ENCODE measurements at places on chromosomes 13 and 19. TPM values are rescaled to one million over a fixed set of nuclear protein-coding genes. Genes with fewer than 3 reads are reported as not detected.

Gene MTUS2
- polyA plus RNA-seq, result 0.02 TPM

Gene NDFIP2
- 33.0 TPM for polyA plus RNA-seq

Gene HS6ST3
- polyA plus RNA-seq, result not detected

Gene USF2
- polyA plus RNA-seq, result 55.6 TPM

Gene LONP1
- polyA plus RNA-seq, result 37.8 TPM

Gene SIGLEC5
- polyA plus RNA-seq, result not detected

Gene DNAAF3
- 0.21 TPM for polyA plus RNA-seq

Gene TIMM44
- 42.0 TPM for polyA plus RNA-seq

Gene STOML3
- not detected for polyA plus RNA-seq

Gene FCGBP
- 0.04 TPM for polyA plus RNA-seq

Gene GADD45B
- 24.8 TPM for polyA plus RNA-seq

Gene SLC10A2
- not detected for polyA plus RNA-seq

Gene TPP2
- 40.9 TPM for polyA plus RNA-seq

Gene CGB8
- polyA plus RNA-seq, result not detected

GRCh38 chr19:3359015-3359918, 7.1 kb upstream of the NFIC start:
- DNase-seq, result no peak

- peak; percentile 45 for DNase-seq
Observed at GRCh38 chr13:24271601-24272451, 37.6 kb upstream of the C1QTNF9 start.

GRCh38 chr13:31540281-31540680, 199.0 kb upstream of the RXFP2 start:
- no peak for DNase-seq

DNA sequence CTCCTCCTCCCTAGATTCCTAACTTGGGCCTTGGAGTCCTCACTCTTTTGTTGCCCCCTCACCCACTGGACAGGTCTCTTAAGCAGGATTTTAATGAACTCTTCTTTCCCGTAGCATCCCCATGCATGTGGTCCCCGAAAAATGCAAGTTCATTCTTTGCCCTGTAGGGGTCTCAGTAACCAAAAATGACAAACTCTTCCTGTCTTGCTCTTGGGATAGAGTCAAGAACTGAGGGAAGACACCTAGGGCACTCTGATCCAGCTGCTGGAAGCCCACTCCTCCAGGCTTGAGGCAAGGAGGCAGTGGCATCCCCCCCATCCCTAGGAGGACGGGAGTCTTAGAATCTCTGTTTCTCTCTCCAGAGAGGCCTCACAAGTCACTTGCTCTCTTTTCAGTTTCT, 987.0 kb downstream of the DIAPH3 start:
- DNase-seq, result no peak

DNA sequence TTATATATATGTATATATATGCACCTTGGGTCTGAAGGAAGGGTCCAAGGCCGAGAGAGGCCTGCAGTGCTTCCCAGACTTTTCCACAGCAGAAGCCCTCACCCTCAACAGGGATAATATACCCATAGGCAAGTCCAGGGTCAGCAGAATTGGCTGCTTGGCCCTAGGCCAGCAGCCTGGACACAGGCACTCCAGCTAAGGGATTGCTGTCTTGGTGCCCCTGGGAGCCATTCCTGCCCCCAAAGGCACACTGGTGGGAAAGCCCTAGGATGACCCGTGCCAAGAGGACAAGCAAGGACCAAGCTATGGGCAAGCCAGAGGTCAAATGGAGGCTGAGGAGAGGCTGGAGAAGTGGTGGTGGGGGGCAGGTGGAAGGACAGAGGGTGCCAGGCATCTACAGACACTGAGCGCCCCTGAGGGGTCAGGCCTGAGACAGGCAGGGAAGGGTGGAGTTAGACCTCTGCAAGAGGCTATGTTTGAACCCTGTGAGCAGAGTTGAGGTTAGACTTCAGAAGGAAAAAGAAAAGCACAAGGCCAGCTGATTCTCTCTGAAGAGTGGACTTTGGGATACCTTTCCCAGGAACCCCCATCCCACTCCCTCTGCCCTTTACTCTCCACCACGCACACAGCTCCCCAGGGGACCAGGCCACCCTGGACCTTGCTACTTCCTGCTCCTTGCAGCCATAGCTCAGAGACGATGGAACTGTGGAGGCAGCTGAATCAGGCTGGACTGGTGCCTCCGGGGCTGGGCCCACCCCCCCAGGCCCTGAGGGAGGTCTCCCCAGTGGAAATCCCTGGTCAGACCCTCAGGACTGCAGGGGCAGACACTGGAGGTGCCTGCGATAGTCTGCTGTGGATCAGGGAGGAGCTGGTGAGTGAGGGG, at the start of gene ERICH4:
ERICH4 (plus strand) TSS at position 684 of the 883 bp plus-strand sequence; CDS start at position 698, 14 bp downstream.
- DNase-seq, result no peak

DNA sequence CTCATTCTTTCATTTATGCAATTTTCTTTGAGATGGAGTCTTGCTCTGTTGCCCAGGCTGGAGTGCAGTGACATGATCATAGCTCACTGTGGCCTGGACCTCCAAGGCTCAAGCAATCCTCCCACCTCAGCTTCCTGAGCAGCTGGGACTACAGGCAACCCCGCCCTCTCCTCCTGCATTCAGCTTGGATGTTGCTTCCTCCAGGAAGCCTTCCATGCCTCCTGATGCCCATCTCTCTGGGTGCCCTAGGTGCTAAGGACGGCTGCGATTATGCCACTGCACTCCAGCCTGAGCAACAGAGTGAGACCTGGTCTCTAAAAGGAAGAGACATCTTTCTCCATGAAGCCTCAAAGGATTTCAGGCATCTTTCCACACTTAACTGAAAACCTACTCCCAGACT, 161.8 kb downstream of the PTPRS start:
- DNase-seq, result no peak

GRCh38 chr19:5358173-5358800, 17.7 kb upstream of the PTPRS start:
- DNase-seq, result no peak

GRCh38 chr13:20728579-20729311, 25.2 kb downstream of the IL17D start:
- DNase-seq, result no peak

- no peak for DNase-seq
Observed at GRCh38 chr13:74629985-74630384, 495.8 kb upstream of the KLF12 start.

GRCh38 chr13:20610006-20610405, 43.0 kb downstream of the IFT88 start:
- DNase-seq, result no peak

GRCh38 chr13:74434782-74435181, 300.6 kb upstream of the KLF12 start:
- DNase-seq, result no peak

GRCh38 chr19:23778566-23778965, 19.9 kb upstream of the ZNF681 start:
- no peak for DNase-seq

GRCh38 chr13:63690672-63691071, 2275.0 kb upstream of the PCDH20 start:
- no peak for DNase-seq

GRCh38 chr13:100789968-100790367, 115.4 kb upstream of the TMTC4 start:
- DNase-seq, result no peak

DNA sequence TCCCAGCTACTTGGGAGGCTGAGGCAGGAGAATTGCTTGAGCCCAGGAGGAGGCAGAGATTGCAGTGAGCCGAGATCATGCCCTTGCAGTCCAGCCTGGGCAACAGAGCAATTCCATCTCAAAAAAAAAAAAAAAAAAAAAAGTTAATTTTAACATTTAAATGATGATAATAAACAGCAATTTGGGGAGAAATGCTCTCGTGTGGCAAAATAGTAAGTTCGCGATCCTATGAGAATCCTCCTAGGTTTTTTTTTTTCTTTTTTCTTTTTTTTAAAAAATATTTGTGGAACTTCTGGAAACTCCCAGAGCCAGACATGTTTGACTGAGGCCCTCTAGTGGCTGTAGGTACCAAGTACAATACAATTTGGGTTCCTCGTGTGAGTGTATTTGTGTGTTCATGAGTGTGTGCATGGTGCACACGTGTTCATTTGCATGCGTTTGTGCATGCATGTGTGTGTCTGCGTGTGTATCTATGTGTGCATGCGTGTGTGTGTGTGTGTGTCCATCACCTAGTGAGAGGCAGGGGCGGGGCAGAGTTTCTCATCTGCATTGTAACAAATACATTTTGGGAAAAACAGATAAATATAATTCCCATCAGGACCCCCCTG, 31.2 kb downstream of the TMPRSS9 start:
- peak; percentile 33 for DNase-seq

DNA sequence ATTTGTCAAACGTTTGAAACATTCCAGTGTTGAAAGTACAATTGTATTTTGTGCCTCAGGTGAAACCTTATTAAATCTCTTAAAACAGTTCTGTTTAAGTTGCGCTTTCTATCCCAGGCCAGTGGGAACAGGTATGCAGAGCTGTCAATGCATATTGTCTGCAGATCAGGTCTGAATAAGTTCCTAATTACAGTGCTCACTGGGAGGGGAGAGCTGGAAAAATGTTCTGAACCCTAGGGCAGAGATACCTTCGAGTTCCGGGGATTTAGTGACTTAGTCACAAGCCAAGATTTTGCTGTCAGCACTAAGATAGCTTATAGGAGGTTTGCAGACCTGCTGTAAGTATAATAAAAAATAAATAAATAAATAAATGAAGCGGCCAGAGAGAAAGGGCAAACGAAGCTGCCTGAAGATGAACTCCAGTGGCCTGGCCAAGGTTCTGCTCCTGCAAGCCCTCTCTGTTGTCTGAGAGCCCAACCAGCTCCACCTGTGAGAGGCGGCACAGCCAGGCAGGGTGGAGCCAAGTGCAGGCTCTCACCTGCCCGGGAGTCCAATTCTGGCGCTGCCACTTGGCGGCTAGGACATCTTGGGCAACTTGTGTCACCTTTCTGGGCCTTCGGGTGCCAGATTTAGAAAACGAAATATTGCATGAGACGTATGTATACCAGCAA, 97.9 kb upstream of the SLC7A1 start:
- no peak for DNase-seq

DNA sequence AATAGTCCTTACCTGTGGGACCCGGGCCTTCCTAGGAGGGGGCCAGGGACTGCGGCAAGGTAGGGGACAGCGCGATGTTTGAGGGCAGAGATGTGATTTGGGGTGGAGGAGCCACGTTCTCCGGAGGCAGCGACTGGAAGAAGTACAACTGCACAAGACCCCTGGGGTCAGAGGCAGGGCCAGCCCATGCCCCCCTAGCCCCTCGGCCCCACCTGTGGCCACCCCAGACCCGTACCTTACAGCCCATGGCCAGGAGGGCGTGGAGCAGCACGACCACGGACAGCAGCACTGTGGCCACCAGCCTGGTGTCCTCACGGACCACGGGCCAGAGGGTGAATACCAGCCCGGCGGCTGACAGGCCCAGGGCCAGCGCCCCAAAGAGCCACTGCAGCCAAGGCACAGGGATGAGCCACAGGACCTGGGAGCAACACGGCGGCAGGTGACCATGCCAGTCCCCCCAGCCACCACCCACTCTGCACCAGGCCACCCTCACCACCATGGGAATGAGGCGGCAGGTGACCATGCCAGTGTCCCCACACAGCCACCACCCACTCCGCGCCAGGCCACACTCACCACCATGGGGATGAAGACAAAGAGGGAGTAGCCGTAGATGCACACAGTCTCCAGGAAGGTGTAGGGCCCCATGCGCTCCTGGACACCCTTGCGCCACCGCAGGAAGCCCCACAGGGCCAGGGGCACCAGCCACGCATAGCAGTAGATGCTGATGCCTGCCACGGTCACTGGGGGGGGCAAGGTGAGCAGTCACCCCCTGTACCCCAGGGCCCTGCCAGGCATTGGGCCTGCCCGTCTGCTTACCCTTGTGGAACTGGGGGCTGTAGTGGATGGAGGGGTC, 5.0 kb downstream of the YIPF2 start:
- DNase-seq, result no peak

- DNase-seq, result no peak
Observed at GRCh38 chr19:23055501-23055900, 52.5 kb upstream of the ZNF728 start.

DNA sequence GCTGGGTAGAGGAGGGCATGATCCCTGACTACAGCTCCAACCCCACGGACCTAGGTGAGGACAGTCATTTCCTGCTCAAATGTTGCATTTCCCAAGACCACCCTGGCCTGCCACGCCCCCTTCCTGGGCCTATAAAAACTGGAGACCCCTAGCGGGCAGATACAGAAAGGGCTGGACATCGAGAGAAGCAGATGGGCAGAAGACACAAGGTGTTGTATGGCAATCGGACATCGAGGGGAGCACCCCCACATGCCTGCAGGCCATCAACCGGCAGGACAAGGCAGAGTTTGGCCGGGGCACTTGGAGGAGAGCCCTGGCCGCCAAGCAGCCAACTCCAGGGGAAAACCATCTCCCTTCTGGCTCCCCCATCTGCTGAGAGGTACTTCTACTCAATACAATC, 746.4 kb downstream of the PCDH9 start:
- no peak for DNase-seq

- no peak for DNase-seq
Observed at GRCh38 chr19:8397271-8397670, 7.1 kb downstream of the RAB11B start.

DNA sequence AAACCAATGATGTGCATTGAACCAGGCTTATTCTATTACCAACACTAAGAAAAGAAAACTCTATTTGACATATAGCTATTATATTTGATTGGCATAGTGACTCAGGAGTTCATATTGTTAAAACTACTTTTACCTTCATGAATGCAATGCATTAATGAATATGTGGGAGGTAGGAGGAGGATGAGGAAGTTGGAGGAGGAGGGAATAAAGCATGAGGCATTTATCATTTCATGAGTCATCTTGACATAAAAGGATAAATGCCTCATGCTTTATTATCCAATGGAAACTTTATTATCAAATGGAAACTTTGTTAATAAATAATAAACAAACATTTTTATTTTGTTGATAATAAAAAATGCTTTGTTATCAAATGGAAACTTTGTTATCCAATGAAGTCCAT, 116.5 kb downstream of the SPRY2 start:
- DNase-seq, result no peak

- DNase-seq, result no peak
Observed at GRCh38 chr13:99087954-99088491, 110.2 kb upstream of the DOCK9 start.

GRCh38 chr19:8257052-8257443, 47.9 kb downstream of the CERS4 start:
- no peak for DNase-seq

DNA sequence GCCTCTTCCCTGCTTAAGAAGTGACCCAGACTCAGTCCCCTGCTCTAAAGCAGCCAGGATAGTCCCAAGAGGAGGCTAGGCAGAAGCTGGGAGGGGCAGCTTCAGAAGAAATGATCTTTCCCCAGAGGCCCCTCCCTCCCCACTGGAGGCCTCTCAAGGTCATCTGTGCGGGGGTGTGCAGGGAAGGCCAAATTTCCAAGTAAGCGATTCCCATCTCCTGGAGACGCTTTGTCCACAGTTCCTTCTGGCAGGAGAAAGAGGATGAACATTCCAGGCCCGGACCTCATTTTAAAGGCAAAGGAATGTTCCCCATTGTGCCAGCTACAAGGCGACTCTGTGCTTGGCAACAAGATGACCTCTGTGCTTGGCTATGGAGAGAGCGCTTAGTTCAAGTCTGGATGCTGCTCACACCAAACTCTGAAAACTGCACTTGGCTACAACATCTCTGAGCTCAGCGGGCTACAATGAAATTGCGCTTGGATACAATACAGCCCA, 23.5 kb downstream of the COL5A3 start:
- DNase-seq, result no peak

GRCh38 chr13:25295228-25295627, 6.2 kb upstream of the NUP58 start:
- DNase-seq, result no peak

GRCh38 chr13:20964904-20965303, 62.4 kb upstream of the XPO4 start:
- DNase-seq, result no peak

All from AG04450 (cell line).